ENCODE measurements at places on chromosomes 2 and 18.
A peak's percentile ranks its signal among the peaks of the same experiment; 100 is the strongest.

- no peak for DNase-seq
These were observed 198.3 kb upstream of the NABP1 start for GRCh38 chr2:191479680-191480023.

DNA sequence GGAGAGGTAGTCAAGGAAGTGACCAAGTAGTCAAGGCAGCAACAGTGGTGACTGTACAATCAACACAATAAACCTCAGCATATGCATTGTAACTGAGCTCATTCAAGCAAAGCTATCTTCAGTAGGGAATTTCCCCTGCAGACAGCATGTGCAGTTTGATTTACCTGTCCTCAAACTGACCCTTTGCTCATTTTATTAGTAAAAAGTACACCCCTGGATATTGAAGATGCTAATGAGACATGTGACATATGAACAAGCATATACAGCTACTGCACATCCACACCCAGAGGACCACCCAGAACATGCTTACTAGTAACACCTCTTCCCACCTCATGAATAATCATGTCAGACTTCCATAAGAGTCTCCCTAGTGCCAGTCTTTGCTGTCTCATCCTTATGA is 15.4 kb downstream of the C2orf81 start:
- no peak for DNase-seq

GRCh38 chr2:143177096-143177786 is 48.0 kb downstream of the ARHGAP15 start:
- no peak for DNase-seq

DNA sequence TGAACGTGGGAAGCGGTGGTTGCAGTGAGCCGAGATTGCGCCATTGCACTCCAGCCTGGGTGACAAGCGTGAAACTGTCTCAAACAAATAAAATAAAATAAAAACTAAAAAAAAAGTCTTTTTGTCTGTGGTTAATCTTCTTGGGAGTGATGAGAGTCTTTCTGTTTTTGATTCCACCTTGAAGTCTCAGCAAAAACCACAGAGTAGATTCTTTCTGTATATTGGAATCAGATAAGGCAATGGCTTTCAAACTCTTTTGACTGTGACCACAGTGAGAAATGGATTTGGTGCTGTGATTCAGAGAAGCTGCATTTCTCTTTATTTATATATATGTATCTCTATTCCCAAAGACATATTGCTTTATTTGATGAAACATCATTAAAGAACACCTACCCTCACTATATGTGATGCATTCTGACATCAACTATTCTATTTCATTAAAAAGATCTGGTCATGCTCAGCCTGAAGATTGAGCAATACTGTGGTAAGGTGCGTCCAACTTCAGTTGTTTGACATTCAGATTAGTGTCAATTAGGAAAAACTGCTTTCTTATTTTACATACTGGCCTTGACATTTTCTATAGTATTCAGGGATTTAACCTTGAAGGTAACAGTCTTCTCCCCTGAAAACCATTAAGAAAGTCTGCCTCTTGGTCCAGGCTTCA is 15.6 kb downstream of the HRH4 start:
- DNase-seq: no peak

DNA sequence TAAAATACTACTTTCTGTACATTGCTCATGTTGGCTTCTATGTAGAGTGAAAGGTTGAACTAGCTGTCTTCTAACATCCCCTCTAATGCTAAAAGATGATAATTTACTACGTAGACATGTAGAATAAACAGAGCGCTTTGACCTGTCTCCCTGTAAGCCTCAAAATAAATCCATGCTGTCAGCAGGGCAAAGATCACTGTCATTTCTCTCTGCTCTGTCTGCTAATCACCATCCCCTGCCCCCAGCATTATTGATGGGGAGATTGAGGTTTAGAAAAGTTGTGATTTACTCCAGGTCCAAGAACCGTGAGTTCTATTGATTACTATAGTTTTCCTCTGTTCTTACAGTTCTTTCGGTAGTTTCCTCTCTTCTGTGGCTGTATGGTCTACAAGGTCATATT is 39.0 kb upstream of the GRHL1 start:
- no peak for DNase-seq

GRCh38 chr2:241584436-241584835 is 25.9 kb downstream of the BOK start:
- DNase-seq: no peak

DNA sequence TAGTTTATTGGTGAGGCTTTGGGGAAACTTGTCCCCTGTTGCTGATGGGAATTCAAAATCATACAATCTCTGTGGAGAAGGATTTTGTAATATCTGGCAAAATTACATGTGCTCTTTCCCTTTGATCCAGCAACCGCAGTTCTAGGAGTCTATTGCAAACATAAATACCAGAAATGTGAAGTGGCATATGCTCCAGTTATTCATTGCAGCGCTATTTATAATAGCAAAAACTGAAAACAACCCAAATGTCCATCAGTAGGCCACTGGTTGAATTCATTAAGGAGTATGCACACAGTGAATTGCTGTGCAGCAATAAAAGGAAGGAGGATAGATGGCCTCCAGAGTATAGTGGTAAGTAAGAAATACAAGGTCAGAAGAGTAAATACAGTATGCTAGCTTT is 76.5 kb downstream of the HNRNPLL start:
- DNase-seq: peak; percentile 92

DNA sequence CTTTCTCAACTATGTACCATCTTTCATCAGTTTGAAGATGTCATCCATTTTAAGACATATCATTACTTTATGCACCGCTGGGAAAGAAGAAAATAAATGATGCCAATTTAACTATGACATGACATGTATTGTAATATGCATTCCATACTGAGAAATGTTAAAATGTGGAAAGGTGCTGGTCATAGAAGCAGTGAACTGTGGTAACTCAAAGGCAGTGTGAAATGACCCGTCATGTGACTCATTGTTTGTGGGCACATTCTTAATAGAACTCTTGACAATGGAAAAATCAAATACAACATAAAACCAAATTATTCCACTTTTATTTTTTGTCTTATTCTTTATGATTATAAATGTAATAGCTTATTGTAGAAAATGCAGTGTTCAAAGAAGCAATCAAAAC is 455.0 kb upstream of the ST6GAL2 start:
- no peak for DNase-seq

DNA sequence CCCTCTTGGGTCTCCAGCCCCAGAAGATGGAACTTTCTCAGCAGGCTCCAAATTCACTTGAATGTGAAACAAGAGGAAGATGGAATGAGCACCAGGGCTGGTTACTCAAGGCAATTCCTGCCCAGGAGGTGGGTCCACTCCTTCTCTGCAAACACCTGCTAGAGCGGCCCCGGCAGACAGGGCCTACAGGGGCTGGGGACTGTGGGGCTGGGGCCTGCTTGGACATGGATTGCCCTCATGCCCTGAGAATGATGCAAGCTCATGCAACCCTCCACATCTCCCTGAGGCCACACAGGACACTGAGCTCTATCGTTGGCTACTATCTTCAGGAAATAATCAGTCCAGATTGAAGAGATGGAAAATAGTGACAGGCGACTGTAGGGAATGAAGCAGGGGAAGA is 39.1 kb downstream of the TFCP2L1 start:
- no peak for DNase-seq

GRCh38 chr2:176415937-176416499 is 146.8 kb downstream of the MTX2 start:
- no peak for DNase-seq

- peak; percentile 28 for DNase-seq
These were observed 34.7 kb downstream of the TRABD2A start for GRCh38 chr2:84846041-84846663.

DNA sequence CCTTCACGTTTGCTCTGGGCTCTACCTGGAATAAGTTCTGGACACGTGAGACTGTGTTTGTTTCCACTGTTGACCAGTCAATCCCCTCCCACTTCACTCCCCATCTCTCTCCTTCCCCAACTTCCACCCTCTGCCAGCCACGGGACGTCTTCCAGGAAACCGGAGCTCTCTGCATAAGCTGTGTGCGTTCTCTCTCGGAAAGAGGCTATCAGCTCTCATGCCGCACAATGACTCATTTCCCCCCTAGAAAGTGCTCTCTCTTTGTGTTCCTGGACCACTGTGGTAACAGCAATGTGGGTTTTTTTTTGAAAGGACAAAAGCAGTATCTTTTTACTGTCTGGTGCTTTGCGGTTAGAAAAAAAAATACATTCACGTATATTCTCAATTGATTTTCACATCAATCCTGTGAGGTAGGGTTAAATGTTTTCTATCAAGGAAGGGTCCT is 10.2 kb downstream of the PROKR1 start:
- DNase-seq: peak; percentile 26

DNA sequence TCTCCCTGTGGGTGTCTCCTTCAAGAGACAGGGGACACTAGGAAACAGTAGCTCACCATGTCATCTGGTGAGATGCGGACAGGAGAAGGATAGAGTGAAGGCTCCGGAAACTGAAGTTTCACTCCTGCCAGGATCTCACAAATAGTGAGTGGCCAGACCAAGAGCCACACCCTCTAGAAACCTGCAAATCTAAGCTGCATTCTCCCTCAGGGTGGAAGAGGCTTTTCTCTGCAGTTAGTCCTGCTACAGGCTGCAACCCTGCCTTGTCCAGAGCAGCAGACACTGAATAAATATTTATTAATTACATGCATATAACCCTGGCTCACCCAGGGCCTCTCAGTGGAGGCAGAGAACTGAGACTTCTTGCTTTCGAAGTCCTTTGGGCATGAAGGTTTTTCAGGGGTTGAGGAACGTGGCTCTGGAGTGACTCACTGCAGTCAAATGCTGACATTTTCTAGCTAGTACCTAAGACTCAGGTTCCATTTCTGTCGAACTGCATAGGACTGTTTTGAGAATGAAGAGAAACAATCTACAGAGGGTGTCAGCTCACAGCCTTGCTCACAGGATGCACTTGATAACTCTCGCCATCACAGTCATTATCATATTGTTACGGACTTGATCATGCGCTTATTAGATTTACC is 87.3 kb downstream of the ACTR2 start:
- DNase-seq: no peak

GRCh38 chr2:23436346-23437098 is 51.5 kb downstream of the KLHL29 start:
- DNase-seq: no peak

GRCh38 chr18:43396266-43396665 is 119.0 kb upstream of the SYT4 start:
- no peak for DNase-seq

DNA sequence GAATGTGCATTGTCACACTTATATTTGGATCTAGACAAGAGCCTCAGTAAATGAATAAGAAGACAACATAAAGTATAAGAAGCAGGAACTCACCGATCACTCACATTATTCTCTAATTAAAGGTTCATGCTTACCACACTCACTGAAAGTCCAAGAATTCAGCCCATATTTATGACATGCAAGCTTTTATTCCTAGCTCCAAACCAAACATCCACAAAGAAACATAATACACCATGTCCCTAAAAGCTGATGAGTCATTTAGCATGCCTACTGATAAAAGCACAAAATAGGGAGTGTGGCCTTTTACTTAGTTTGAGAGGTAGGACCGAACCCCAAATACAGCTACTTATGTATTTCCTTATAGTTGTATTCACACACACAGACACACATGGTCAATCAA is 1094.6 kb upstream of the CDH2 start:
- peak; percentile 72 for DNase-seq

- DNase-seq: no peak
These were observed 171.0 kb downstream of the SLC4A3 start for GRCh38 chr2:219798430-219798829.

DNA sequence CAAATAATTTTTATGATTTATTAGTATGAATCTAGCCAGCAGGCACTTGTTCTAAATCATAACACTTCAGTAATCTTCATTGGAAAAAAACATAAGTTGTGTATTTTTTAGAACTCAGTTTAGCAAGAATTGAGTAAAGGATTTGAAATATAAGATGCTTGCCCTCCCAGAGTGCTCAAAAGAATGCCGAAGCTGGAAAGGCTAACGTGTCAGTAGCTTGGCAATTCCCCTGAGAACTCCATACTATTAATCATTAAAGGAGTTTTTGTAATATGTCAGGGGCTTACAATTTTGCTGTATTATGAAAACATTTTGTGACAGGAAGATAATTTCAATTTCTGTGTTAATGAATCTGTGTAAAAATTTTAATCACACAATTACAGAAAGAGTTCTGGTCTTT is 122.7 kb downstream of the GULP1 start:
- peak; percentile 88 for DNase-seq

- DNase-seq: no peak
These were observed 62.4 kb upstream of the TNP1 start for GRCh38 chr2:216922175-216922780.

DNA sequence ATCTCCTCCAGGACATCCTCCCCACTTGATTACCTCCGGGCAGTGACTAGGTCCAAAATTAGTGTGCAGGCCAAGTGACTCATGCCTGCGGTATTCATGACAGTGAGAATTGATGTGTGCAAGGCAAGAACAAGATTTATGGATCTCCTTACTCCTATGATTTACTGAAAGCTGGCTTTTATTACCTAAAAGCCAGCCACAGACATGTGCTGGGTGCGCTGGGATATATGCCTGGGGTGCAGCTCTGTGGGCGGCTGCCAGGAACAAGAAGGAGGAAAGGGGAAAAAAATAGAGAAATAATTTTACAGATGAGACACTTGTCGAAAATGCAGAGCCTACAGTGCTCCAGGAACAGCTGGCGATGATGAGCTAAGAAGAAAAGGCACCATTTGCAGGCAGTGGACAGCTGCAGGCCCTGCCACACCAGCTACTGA is 359.3 kb downstream of the CMPK2 start:
- peak; percentile 57 for DNase-seq

DNA sequence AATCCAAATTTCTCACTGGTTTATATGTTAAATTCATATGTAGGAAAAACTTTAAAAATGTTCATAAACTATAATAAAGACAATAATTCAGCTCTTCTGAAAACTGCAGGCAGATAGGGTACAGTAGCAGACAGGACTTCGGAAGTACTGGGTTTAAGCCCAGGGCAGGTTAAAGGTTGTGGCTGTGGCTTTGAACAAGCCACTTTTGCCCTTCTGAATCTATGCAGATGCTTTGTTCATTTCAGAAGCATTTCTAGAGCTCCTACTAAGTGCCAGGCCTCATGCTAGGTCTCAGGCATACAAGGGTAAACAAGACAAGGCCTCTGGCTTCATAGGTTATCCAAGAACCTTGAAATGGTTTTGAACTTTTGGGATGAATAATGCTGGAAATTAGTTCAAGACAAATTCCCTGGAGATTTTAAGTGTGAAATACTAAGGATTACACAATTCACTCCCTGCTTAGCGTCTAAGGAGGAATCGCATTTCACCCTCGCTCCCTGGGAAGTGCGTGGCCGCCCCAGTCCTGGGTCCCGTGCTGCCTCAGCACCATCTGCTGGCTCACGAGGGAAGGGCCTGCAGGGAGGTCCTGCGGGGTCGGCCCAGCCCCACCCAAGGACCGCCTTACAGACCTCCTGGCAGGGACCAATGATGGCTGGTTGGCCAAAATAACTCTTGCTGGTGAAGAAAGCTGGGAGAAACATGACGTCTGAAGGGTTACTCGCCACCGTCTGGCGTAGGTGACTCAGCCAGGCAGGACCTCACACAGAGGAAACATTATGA is 67.7 kb upstream of the L3MBTL4 start:
- peak; percentile 69 for DNase-seq

GRCh38 chr18:51164342-51164741 is 33.1 kb downstream of the MEX3C start:
- no peak for DNase-seq

- DNase-seq: peak; percentile 38
These were observed 15.9 kb downstream of the GLI2 start for GRCh38 chr2:120751553-120751952.

All from fibroblast of gingiva (primary cell).